ENCODE measurements at places on chromosomes 13 and 19. TPM values are rescaled to one million over a fixed set of nuclear protein-coding genes. Genes with fewer than 3 reads are reported as not detected.

- no peak overlapping the region for H3K4me3 ChIP-seq
- H3K36me3 ChIP-seq = peaks cover 19% of the 10 kb centered on the region
- H3K4me1 ChIP-seq = peaks cover 2% of the 10 kb centered on the region
- no peak for DNase-seq
- H3K27ac ChIP-seq = no peak overlapping the region
These were observed 1.9 kb upstream of the PEG3 start for GRCh38 chr19:56842412-56842811.

- no peaks in the 10 kb centered on the region for H3K36me3 ChIP-seq
- no peak overlapping the region for H3K4me3 ChIP-seq
- DNase-seq = no peak
These were observed 34.9 kb downstream of the STARD13 start for GRCh38 chr13:33250609-33251008.

GRCh38 chr19:10604460-10604980, 17.4 kb upstream of the AP1M2 start:
- H3K4me3 ChIP-seq = peak overlapping the region; percentile 95
- DNase-seq = no peak
- peaks cover 3% of the 10 kb centered on the region for H3K27me3 ChIP-seq
- H3K27ac ChIP-seq = peak overlapping the region; percentile 99

- H3K4me3 ChIP-seq = no peak overlapping the region
These were observed 94.9 kb downstream of the ZIC5 start for GRCh38 chr13:99876651-99877050.

DNA sequence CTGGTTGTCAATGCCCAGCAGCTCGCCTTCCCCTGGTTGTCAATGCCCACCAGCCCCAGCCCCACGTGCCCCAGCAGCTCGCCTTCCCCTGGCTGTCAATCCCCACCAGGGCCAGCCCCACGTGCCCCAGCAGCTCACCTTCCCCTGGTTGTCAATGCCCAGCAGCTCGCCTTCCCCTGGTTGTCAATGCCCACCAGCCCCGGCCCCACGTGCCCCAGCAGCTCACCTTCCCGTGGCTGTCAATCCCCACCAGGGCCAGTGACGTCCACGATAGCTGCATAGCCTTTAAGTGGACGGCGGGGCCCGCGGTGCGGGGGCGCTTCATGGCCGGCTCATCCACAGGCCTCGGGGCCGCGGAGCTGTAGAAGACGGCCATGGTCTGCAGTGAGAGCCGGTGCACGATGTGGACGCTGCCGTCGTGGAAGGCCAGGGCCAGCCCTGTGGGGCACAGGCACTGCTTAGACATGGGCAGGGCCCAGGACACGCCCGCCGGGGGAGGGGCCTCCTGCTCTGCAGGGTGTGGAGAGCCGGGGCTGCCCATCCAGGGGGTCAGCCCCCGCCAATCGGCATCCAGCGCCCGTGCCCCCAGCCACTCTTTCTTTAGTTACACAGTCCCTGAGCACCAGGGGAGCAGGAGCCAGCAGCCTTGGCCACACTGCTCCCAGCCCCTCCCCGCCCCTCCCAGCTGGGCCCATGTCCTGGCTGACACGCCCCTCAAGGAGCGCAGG, 13.1 kb downstream of the MED16 start:
- no peak for DNase-seq
- H3K36me3 ChIP-seq = peaks cover 22% of the 10 kb centered on the region
- no peak overlapping the region for H3K27ac ChIP-seq
- no peaks in the 10 kb centered on the region for H3K27me3 ChIP-seq
- H3K4me1 ChIP-seq = no peaks in the 10 kb centered on the region

GRCh38 chr13:99828123-99828522, 143.4 kb downstream of the ZIC5 start:
- H3K27ac ChIP-seq = no peak overlapping the region
- H3K36me3 ChIP-seq = no peaks in the 10 kb centered on the region
- H3K4me3 ChIP-seq = no peak overlapping the region
- peaks cover 7% of the 10 kb centered on the region for H3K27me3 ChIP-seq
- no peak for DNase-seq

- no peaks in the 10 kb centered on the region for H3K36me3 ChIP-seq
- H3K4me3 ChIP-seq = no peak overlapping the region
- H3K27ac ChIP-seq = no peak overlapping the region
- no peaks in the 10 kb centered on the region for H3K4me1 ChIP-seq
These were observed 283.1 kb upstream of the TMTC4 start for GRCh38 chr13:100957741-100958140.

DNA sequence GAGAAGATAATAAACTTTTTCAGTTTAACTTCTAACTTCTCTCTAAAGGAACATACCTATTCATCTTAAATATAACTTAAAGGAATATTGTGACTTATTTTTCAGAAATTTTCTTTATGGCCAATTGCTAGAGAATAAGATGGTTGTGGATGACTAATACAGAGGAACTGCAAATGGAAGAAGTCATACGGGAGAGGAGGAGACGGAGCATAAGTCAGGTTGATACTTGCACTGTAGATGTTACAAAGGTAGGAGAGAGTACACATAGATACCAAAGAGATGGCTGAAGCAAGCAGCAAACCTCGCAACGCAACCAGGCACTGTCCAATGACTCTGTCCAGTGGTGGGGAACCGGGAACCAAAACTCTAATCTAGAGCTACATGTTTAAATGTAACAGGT, 963.4 kb downstream of the PCDH9 start:
- DNase-seq = no peak
- H3K4me3 ChIP-seq = no peak overlapping the region
- no peak overlapping the region for H3K27ac ChIP-seq
- H3K36me3 ChIP-seq = no peaks in the 10 kb centered on the region
- no peaks in the 10 kb centered on the region for H3K27me3 ChIP-seq
- H3K4me1 ChIP-seq = no peaks in the 10 kb centered on the region

GRCh38 chr19:44576843-44577565, 36.4 kb upstream of the IGSF23 start:
- no peak overlapping the region for H3K4me3 ChIP-seq
- peak; percentile 17 for DNase-seq
- no peaks in the 10 kb centered on the region for H3K36me3 ChIP-seq
- H3K27me3 ChIP-seq = no peaks in the 10 kb centered on the region
- H3K4me1 ChIP-seq = no peaks in the 10 kb centered on the region
- H3K27ac ChIP-seq = no peak overlapping the region

DNA sequence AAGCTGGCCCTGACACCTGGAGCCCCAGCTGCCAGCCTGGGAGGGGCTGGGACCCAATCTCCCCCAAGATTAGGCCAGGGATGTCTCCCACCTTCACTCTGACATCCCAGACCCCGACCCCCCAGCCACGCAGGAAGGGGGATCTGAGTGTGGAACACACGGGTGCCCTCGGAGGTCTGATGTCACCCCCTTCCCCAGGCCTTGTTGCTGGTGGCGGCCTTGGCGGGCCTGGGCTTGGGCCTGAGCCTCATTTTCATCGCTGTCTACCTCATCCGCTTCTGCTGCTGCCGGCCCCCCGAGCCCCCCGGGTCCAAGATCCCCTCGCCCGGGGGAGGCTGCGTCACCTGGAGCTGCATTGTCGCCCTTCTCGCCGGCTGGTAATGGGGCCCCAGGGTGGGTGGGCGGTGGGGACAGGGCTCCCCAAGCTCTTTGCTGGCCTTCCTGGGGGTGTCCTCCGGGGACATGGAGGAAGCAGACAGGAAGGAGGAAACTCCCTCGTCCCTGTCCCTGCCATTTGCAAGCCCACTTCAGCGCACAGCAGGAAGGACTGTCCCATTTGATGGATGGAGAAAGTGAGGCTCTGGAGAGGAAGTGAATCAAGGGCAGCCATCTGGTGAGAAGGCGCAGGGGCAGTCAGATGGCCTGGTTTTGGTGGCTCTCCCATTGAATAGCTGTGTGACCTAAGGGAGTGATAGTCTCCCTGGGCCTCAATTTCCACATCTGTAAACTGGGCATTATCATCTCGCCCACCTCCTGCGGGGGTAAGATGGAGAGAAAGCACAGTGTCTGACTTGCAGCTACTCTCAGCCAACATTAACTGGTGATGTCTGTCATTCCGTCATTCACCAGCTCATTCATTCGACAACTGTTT, 3.9 kb downstream of the TTYH1 start:
- H3K27ac ChIP-seq = no peak overlapping the region
- no peak overlapping the region for H3K4me3 ChIP-seq
- peaks cover 7% of the 10 kb centered on the region for H3K36me3 ChIP-seq
- DNase-seq = no peak
- peaks cover 17% of the 10 kb centered on the region for H3K4me1 ChIP-seq

GRCh38 chr19:3234800-3235199, 10.3 kb downstream of the CELF5 start:
- H3K36me3 ChIP-seq = no peaks in the 10 kb centered on the region
- no peaks in the 10 kb centered on the region for H3K27me3 ChIP-seq
- H3K27ac ChIP-seq = no peak overlapping the region
- peak; percentile 32 for DNase-seq
- no peaks in the 10 kb centered on the region for H3K4me1 ChIP-seq

- no peak overlapping the region for H3K27ac ChIP-seq
- H3K4me1 ChIP-seq = peaks cover 3% of the 10 kb centered on the region
- DNase-seq = no peak
- no peaks in the 10 kb centered on the region for H3K27me3 ChIP-seq
- no peak overlapping the region for H3K4me3 ChIP-seq
- no peaks in the 10 kb centered on the region for H3K36me3 ChIP-seq
These were observed 240.0 kb downstream of the ENOX1 start for GRCh38 chr13:43546816-43547215.

DNA sequence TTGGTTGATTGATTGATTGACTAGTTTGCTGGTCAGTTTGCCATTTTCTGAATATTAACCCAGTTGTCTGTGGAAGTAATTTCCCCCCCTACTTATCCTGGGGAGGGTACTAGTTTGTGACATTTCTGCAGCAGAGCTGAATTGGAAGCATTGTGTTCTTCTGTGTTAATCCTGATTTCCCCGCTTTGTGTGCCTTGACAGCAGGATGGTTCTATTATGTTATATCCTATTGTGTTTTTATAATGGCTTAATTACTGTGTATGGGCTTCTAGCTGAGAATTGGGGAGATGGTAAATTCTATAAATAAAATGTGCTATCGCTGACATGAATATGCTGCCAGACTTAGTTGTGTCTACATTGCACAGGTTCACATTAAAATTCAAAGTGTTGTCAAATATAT, 499.7 kb downstream of the COG6 start:
- no peak for DNase-seq
- no peaks in the 10 kb centered on the region for H3K4me1 ChIP-seq
- no peaks in the 10 kb centered on the region for H3K27me3 ChIP-seq
- H3K27ac ChIP-seq = no peak overlapping the region
- H3K4me3 ChIP-seq = no peak overlapping the region

- H3K4me3 ChIP-seq = no peak overlapping the region
- H3K4me1 ChIP-seq = no peaks in the 10 kb centered on the region
- no peaks in the 10 kb centered on the region for H3K27me3 ChIP-seq
- DNase-seq = no peak
- no peak overlapping the region for H3K27ac ChIP-seq
- peaks cover 39% of the 10 kb centered on the region for H3K36me3 ChIP-seq
These were observed 47.2 kb downstream of the SMARCA4 start for GRCh38 chr19:11007962-11008532.

GRCh38 chr13:40269086-40269485, 397.4 kb downstream of the FOXO1 start:
- no peak overlapping the region for H3K27ac ChIP-seq
- H3K36me3 ChIP-seq = no peaks in the 10 kb centered on the region
- DNase-seq = no peak

GRCh38 chr19:18503337-18503970, 18.4 kb downstream of the ELL start:
- no peaks in the 10 kb centered on the region for H3K27me3 ChIP-seq
- H3K27ac ChIP-seq = peak overlapping the region; percentile 51
- DNase-seq = no peak
- H3K4me1 ChIP-seq = peaks cover 95% of the 10 kb centered on the region

GRCh38 chr19:3369337-3370213, 3.2 kb downstream of the NFIC start:
- H3K36me3 ChIP-seq = no peaks in the 10 kb centered on the region
- H3K4me1 ChIP-seq = peaks cover 20% of the 10 kb centered on the region
- H3K4me3 ChIP-seq = no peak overlapping the region
- no peak for DNase-seq
- peaks cover 26% of the 10 kb centered on the region for H3K27me3 ChIP-seq

GRCh38 chr13:23796551-23796950, 92.6 kb downstream of the MIPEP start:
- H3K27me3 ChIP-seq = no peaks in the 10 kb centered on the region
- no peak for DNase-seq
- H3K4me3 ChIP-seq = no peak overlapping the region
- peaks cover 38% of the 10 kb centered on the region for H3K4me1 ChIP-seq
- H3K27ac ChIP-seq = no peak overlapping the region
- peaks cover 11% of the 10 kb centered on the region for H3K36me3 ChIP-seq

DNA sequence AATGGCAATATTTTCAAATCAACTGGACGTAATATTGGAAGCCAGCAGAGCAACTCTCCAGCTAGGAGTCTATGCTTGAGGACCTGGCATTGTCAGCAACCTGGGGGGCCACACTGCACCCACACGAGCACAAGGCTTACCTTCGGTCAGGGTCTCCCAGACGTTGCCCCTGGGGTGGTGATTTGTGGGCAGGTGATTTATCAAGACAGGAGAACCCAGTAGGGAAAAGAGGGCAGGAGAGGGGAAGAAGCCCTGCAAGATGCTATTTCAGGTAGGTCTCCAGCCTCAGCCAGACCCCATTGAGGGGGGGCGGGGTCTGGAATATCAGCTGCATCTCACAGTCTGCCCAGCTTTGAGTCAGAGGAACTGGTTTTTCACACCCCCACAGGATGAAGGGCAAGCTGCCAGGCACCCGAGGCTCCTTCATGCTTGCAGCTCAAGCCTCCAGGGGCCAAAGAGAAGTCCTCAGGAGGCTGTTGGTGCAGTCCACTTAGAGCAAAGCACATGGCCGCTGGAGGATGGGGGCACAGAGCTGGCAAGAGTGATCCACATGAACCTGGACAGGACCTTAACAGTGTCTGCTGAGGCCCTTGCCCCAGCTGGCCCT, 80.9 kb upstream of the UQCRFS1 start:
- H3K27ac ChIP-seq = no peak overlapping the region
- peaks cover 11% of the 10 kb centered on the region for H3K27me3 ChIP-seq
- no peak overlapping the region for H3K4me3 ChIP-seq
- no peak for DNase-seq
- H3K4me1 ChIP-seq = peaks cover 5% of the 10 kb centered on the region

DNA sequence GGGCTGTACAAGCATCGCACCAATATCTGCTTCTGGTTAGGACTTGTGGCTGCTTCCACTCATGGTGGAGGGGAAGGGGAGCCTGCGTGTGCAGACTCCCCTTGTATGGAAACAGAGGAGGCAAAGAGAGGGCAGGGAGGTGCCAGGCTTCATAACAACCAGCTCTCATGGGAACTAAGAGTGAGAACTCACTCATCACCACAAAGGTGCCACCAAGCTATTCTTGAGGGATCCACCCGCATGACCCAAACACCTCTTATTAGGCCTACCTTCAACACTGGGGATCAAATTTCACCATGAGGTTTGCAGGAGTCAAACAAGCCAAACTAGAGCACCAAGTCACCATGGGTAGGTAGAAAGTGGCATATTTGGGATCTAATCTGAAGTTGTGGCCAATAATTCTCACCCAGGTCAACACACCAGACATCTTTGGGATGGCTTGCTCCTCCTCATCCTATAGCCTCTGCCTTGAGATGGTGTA, 46.4 kb downstream of the RUBCNL start:
- no peak overlapping the region for H3K4me3 ChIP-seq
- no peaks in the 10 kb centered on the region for H3K27me3 ChIP-seq
- H3K4me1 ChIP-seq = peaks cover 23% of the 10 kb centered on the region
- H3K27ac ChIP-seq = no peak overlapping the region
- no peak for DNase-seq
- H3K36me3 ChIP-seq = peaks cover 10% of the 10 kb centered on the region

ABCA7 gene
- 92.7 TPM for total RNA-seq

IGFLR1 gene
- 78.9 TPM for total RNA-seq

TMEM59L gene
- total RNA-seq = 0.13 TPM

FOXA3 gene
- not detected for total RNA-seq

IZUMO2 gene
- total RNA-seq = not detected

MBD3L3 gene
- total RNA-seq = not detected

ZNF101 gene
- total RNA-seq = 105 TPM

ZFR2 gene
- 0.35 TPM for total RNA-seq

GPC6 gene
- total RNA-seq = not detected

Data from activated CD4-positive, alpha-beta memory T cell treated with anti-CD3 and anti-CD28 coated beads, Interleukin-2, amount 10 ng/mL, durations not matched to agents 7 days and 5 days (primary cell).